Stimulated activated CD4-positive, alpha-beta T cell treated with anti-CD3 and anti-CD28 coated beads, Interleukin-12 subunit alpha, Interleukin-12 subunit beta, amount 100 ng/mL, for 48 hours (primary cell): ENCODE measurements at places on chromosomes 2 and 18.

- DNase-seq, result peak; percentile 34
Observed at GRCh38 chr2:7572450-7572849, 655.2 kb downstream of the RNF144A start.

- DNase-seq, result no peak
Observed at GRCh38 chr2:232286001-232286868, 92.3 kb upstream of the ALPP start.

DNA sequence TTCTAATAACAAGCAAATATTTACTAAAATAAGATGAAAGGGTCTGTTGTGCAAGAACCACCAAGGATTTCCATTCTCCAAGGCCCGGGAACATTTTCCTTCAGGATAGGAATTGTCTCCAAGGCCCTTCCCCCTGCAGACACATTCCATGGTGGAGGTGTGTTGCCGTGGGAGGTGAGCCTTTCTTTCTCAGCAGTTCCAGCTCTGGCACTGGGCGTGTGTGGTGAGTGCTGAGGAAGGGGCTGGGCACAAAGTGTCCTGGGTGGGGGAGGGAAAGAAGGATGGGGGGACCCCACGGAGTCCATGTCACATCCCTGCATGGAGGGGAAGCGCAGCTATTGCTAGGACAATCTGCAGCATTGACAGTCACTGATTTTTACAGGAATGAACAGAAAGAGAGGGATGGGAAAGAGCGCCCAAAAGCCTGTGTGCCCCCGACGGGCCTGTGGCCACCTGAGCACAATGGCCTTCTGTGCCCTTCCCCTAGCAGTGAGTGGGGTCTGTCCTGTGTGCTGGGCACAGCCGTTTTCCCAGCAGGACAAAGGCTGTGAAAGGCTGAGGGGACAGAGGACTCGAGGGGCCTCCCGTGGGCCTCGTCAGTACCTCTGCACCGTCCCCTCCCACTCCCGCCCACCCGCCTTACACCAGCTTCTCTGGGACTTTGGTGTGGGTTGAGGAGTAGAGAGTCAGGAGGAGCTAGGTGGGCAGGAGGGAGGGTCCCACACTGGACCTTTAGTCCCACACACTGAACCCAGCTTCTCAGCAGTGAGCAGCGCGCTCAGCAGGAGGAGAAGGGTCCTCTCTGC lies 79.8 kb downstream of the PTGR3 start:
- DNase-seq, result no peak

- DNase-seq, result peak; percentile 72
Observed at GRCh38 chr18:79523206-79523735, 127.5 kb downstream of the NFATC1 start.

GRCh38 chr2:113225263-113226259 lies 51.8 kb downstream of the PSD4 start:
- DNase-seq, result no peak

DNA sequence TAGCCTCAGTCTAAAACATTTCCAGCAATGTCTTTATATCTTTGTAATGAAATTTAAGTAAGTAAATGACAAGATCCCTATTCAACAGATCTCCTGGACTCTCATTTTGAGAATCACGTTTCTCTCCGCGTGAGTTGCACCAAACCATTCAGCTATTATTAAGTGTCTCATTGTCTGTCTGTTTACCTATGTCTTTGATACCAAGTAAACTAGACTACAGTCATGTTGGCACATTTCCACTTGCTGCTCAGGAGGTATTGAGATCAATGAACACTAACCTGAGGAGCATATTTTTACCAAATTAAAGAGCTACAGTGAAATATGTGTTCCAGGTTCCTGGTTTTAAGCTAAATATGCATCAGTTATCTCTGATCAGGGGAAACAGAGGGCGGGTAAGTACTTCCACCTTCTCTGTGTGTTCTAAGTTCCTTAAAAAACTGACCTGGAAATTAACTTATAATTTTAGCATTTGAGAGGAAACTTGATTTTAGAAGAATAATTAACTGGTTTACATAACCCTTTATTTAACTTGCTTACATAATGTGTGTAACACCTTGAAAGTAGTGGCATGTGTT lies 125.8 kb downstream of the OSBPL6 start:
- DNase-seq, result no peak

DNA sequence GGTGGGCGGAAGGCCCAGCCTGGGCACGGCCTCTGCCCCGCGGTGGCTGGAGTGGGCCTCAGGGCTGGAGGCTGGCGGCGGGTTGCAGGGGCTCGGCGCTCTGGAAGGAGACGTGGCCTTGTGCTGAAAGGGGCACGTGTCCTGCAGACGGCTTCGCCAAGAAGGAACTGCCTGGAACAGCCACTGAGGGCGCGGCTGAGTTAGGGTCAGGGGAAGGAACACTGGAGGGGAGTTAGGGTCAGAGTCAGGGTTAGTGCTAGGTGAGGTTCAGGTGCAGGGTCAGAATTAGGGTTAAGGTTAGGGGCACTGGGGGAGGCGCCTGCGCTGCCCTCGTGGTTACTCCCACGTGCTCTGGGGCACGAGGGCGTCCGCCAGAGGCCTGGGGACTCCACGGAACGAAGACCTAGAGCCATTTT lies 933 bp upstream of the ADNP2 start:
- DNase-seq, result no peak

DNA sequence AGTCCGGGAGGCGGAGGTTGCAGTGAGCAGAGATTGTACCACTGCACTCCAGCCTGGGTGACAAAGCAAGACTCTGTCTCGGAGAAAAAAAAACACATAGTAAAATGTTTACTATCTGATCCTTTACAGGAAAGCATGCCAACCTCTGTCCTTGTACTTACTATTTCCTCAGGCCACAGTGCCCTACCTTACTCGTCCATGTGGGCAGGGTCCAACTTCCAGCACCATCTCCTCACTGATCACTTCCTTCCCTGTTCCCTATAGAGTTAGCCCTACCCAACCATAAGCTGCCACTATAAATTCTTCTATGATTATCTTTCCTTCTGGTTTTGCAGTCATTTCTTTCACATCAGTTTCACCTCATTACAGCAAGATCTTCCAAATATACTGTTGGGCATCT lies 136.2 kb downstream of the MYO5B start:
- DNase-seq, result no peak

DNA sequence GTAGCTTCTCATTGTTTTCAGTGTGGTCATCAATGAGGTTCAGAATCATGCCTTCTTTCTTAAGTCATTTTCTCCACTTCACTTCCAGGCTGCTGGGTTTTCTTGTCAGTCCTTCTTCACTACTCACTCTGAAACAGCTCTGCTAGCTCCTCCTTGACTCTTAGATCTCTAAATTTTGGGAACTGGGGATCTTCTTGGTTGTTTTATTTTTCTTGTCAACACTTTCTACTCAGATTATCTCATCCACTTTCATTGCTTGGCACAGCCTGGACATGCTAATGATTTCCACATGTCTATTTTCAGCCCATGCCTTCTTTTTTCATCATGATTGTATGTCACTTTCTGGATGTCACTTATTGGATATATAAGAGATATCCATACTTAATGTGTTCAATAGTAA lies 517.8 kb upstream of the DSEL start:
- DNase-seq, result no peak

DNA sequence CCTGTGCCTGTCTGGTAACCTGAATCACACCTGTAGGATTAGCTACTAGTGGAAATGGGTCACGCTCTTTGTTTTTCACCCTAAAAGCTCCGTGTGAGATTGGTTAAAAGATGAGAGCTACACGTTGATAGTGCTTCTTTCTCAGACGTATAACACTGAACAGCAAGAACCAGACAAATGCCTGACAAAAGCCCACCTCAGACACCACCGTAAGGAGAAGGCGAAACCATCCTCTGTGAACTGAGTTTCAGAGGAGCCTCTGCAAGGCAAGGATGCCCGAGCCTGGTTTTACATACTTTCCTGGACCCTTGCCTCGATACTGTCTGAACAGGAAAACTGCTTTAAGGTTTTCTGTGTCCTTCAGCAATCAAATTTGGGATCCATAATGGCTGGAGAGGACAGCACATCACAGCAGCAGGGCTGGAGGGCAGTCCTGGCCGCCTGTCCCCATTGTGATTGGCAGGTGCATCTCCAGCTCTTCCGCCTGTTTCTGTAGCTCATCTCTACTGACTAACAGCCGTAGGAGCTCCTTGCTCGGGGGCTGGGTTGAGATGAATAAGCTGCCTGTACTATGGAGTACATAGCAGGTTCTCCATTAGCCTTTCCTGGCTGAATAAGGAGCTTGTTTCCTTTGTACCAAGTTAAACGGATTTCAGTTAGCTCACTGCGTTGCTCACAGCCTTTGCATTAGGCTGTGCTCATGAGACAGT lies 155.5 kb downstream of the MYT1L start:
- DNase-seq, result no peak

DNA sequence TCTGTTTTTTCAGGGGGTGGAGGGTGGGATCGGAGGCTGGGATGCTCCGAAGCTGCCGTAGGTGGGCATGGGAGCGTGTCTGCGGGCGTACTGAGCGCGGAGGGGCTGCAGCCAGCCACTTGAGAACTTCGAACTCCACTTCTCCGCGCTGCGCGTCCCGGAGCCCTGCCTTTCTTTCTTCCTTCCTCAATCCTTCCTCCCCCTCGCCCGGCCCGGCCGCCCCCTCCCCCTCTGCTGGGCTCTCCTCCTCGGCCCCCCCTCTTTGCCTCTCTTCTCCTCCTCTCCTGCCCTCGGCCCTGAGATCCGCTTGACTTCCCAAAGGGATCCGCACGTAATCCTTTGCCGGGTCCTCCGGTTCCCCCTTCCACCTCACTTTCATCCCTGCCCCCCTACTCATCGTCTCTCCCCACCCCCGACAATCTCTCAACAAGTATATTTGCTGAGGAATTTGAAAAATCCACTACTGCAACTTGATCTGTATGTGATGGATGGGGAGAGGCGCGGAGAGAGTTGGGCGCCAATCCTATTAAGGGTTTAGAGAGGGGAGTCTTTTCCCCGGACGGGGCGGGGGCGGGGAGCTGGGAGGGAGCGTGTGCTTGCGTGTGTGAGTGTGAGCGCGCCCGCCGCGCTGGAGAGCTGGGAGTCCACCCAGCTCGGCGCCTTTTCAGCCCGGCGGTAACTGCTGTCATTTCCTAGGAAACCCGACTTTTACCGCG lies 1.1 kb downstream of the GLI2 start:
- DNase-seq, result no peak

- DNase-seq, result no peak
Observed at GRCh38 chr2:233226511-233227031, 24.9 kb upstream of the ATG16L1 start.

- no peak for DNase-seq
Observed at GRCh38 chr2:27095745-27096651, 9.4 kb downstream of the KHK start.

- DNase-seq, result no peak
Observed at GRCh38 chr2:223232896-223233295, 180.9 kb downstream of the KCNE4 start.

DNA sequence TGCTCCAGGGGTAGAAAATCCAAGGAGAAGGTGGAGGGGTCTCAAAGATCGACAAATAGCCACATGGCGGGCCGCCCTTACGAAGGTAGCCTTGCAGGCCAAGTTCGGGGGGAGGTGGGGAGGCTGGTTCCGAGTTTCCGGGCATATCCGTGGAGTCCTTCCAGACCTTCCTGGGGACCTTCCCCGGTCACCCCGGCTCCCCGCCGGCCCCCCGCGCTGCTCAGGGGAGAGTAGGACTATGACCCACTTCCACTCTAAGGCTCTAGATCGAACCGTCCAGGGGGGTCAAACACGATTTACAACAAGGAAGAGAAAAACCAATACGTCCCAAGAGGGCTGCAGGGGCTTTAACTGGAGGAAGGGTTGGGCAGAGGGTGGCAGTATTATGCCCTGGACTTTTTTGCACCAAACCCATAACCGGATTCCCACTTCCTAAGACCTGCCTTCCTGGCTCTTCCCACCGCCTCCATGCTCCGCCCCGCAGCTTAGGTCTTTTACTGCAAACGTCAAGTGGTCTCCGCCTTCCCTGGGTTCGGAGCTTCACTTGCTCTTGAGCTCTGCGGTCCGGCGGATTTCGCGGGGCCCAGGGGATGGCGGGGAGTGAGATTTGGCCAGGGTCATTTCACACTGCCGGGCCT lies 779 bp upstream of the LYPD6 start:
- no peak for DNase-seq

- no peak for DNase-seq
Observed at GRCh38 chr2:128402911-128403670, 84.4 kb upstream of the HS6ST1 start.

- no peak for DNase-seq
Observed at GRCh38 chr2:209495855-209496585, 72.2 kb downstream of the MAP2 start.

DNA sequence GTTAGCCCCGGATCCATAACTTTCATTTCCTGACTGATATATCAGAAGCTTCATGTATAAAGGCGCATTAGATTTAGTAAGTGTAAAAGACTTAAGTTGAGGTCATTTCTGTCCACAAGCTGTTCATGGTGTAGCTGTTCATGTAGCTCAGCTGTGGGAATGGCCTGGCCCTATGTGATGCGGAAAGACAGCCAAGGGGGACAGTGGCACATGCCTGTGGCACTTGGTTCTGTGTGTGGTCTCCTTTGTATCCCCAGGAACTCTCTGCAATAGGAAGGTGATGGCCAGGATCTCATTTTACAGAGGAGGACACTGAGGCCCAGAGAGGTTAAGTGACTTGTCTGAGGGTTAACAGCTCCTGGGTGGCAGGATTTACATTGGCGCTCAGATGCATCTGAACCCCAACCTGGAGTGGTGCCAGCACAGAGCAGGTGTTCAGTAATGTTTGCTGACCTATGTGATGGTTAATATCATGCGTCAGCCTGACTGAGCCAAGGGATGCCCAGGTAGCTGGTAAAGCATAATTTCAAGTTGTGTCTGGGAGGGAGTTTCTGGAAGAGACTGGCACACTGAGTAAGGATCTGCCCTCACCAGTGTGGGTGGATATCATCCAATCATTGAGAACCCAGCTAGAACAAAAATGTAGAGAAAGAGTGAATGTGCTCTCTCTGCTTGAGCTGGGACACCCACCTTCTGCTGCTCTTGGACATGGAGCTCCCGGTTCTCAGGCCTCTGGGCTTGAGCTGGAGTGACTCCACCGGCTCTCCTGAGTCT lies 25.4 kb downstream of the HPCAL1 start:
- no peak for DNase-seq

GRCh38 chr2:127347015-127347414 lies 40.8 kb downstream of the MAP3K2 start:
- no peak for DNase-seq

- DNase-seq, result no peak
Observed at GRCh38 chr18:22827216-22827615, 105.9 kb upstream of the RBBP8 start.
